ENCODE measurements at places on chromosomes 11 and 22. TPM values are rescaled to one million over a fixed set of nuclear protein-coding genes. Genes with fewer than 3 reads are reported as not detected.

The CWF19L2 gene
- 25.9 TPM for total RNA-seq

The PHETA2 gene
- total RNA-seq, result 11.5 TPM

The TRIOBP gene
- total RNA-seq, result 106 TPM

The NPAS4 gene
- not detected for total RNA-seq

The APOBEC3B gene
- 7.8 TPM for total RNA-seq

The PICALM gene
- 500 TPM for total RNA-seq

The TREH gene
- total RNA-seq, result not detected

The THY1 gene
- total RNA-seq, result 16.9 TPM

The CCDC15 gene
- 3.1 TPM for total RNA-seq

The MRGPRX4 gene
- total RNA-seq, result not detected

The OR2AG1 gene
- total RNA-seq, result not detected

The B3GAT1 gene
- total RNA-seq, result 2.5 TPM

The ILK gene
- 160 TPM for total RNA-seq

The MAPK8IP1 gene
- 3.4 TPM for total RNA-seq

The TENM4 gene
- 1.7 TPM for total RNA-seq

The TNNI2 gene
- 2.6 TPM for total RNA-seq

The STARD10 gene
- 27.9 TPM for total RNA-seq

The HEPHL1 gene
- not detected for total RNA-seq

The GPHA2 gene
- total RNA-seq, result not detected

The OR52I2 gene
- not detected for total RNA-seq
